ENCODE measurements at places on chromosomes 12 and 14. TPM values are rescaled to one million over a fixed set of nuclear protein-coding genes. Genes with fewer than 3 reads are reported as not detected.

DNA sequence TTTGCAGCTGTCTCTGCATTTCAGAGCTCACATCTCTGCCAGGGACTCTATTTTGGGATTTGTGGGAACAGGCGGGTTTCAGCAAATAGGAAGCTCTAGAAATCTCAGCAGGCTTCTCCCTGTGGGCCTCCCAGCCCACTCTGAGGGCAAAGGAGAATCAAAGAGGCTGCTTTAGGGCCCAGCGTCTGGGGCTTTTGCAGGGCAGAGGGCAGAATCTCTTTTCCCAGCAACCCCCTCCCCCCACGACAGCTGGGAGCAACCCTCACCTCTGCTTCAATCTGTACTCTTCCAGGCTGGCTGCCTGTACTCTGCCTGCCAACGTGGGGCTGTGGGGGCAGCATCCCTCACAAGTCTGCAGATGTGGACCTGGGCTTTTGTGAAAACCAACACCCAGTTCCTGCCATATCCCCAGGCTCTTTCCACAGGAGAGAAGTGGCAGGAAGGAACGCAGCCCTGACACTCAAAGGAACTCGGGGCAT lies 529.6 kb upstream of the TBX3 start:
- no peak for DNase-seq

GRCh38 chr12:108826101-108826806 lies 31.1 kb downstream of the SSH1 start:
- peak; percentile 90 for DNase-seq

DNA sequence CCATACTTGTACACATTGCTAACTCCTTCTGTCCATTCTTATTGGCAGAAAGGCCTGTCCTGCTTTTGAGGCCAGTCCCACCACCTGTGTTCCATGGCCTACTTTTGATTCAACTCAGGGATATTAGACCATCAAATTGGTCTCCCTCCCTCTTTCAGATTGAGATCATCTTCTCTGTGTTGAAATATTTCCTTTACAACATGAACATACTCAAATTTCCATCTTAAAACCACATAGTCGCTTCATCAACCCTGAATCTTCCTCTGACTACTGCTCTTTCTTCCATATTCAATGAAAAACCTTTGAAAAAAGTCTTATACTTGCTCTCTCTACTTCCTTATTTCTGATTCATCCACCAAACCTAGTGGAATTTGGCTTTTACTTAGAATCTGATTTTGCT lies 34.9 kb downstream of the TRMT5 start:
- no peak for DNase-seq

GRCh38 chr14:61121355-61121787 lies 140.3 kb downstream of the SLC38A6 start:
- no peak for DNase-seq

GRCh38 chr12:49920241-49920914 lies 16.7 kb upstream of the FAIM2 start:
- no peak for DNase-seq

DNA sequence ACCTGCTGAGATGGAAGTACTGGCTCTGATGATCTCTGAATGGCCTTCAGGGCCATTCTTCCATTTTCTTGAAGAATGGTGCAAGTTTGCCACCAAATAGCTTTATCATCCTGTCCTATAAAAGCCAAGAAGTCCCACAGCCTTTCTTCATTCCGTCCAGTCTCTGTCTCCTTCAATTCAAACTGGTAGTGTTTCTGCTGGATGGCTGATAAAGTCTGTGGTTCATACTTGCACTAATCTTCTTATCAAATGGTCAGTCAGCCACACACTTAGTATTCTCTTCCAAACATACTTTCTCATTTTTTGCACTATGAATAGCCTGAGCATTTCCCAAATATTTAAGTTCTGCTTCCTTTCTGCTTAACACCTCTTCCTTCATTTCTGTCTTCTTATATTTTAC lies 39.4 kb upstream of the BEGAIN start:
- DNase-seq: no peak

DNA sequence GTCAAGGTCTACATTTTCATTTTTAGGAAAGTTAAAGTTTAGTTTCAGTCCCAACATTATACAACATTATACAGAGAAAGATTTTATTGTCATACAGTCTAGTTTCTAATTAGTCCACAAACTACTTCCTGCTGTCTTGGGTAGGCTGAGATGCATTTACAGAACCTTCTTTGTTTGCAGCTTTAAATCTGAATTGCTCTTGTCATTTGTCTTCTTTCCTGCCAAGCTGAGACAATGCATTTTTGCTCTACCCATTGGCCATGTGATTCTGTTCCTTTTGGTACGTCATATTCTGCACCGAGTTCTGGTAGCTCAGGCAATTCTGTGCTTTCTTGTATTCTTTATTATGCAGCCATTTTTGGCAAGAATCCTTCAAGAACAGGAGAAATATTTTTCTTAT lies 228.5 kb downstream of the ATP23 start:
- DNase-seq: no peak

GRCh38 chr12:53101266-53101665 lies 2.0 kb upstream of the SOAT2 start:
- no peak for DNase-seq

- no peak for DNase-seq
These were observed 45.7 kb downstream of the PRKAB1 start for GRCh38 chr12:119713551-119714031.

DNA sequence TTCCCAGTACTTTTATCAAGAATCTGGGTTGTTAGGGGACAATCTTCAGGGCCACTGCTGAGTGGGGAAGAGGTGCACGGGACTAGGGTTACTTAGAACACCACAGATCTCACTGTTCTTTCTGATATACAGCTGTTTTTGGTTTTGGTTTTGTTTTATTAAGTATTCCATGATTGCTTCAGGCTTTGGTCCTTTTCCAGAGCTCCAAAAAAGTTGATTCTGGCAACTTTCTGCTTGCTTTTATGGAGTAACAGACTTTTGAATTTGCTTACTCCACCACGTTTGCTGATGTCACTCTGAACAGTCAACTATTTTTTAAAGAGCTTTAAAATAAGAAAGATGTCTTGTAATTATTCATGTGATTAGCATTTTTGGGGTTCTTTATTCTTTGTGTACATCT lies 368.1 kb upstream of the FOXG1 start:
- no peak for DNase-seq

DNA sequence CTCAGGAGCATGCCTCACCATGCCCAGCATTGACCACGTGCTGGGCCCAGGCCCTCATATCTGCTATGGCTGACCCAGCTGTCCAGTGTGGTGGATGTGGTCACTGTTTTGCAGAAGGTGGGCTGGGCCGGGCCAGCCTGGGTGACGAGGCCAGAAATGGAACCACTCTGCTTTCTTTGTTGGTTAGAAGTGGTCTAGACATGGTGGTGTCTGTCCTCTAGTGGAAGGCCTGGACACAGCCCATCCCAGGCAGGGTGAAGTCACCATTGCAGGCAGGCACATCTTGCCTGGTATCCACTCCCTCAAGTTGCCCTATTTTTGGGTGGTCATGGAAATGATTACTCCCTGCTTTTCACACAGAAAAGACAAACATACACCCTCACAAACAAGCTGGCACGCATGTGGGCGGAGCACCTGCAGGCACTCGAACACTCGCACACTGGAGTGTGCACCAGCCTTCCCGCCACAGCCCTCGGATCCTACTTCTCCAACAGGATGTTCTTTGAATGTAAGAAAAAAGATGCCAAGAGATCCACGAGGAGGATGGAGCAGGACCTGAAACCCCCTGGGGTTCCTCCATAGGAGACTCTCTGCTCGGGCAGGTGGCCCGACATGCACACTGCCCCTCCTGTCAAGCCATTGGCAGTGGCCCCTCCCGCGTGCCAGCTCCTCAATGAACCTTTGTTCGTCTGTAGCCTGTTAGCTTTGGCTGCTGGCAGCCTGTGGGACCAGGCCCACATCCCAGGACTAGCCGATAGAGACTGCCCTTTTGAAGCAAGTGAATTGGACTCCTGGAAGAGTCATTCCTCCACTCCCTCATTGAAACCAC lies 38.4 kb downstream of the MLXIP start:
- DNase-seq: no peak

- peak; percentile 45 for DNase-seq
These were observed 108.8 kb downstream of the KITLG start for GRCh38 chr12:88471331-88472045.

DNA sequence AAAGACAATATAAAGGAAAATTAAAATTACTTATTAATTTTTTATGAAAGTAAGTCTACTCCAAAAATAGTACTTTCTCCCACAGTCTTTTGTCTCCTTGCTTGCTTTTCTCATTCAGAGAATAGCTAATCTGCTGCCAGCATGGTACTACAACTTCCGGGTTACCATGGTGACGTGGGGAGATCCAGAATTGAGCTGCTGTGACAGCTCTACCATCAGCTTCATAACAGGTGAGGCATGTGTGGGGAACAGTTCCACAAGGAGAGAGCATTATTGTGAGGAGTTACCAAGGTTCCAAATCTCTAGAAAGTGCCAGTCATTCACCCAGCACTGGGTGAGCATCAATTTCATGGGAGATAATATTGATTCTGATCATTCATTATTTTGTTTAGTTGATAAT lies 197.8 kb downstream of the PTPRO start:
- DNase-seq: no peak

GRCh38 chr14:60348211-60348610 lies 99.2 kb downstream of the PPM1A start:
- DNase-seq: no peak

- DNase-seq: no peak
These were observed 14.9 kb downstream of the AKAP6 start for GRCh38 chr14:32343926-32344430.

DNA sequence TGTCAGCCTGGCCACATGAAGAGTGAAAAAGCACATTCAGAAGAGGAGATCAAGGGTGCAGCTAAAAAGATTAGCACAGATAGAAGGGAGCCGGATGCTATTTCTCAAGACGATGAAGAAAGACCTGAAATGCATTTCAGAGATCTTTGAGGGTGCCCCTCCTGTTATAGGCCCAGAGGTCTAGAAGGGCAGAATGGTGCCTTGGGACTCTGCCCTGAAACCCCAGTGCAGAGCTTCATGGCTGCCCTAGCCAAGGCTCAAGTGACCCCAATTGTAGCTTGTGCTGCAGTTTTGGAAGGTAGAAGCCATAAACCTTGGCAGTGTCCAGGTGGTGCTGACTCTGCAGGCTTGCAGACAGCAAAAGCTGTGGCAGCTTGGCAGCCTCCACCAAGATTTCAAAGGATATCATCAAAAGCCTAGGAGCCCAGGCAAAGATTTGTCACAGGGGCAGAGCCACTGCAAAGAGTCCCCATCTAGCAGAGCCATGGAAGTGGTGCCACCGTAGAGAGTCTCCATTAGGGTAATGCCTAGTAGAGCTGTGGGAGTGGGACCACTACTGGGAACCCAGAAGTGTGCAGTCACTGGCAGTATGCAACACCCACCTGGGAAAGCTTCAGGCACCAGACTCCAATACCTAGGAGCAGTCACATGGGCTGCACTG lies 6.4 kb downstream of the LACRT start:
- DNase-seq: no peak

GRCh38 chr14:30669594-30669993 lies 47.5 kb downstream of the SCFD1 start:
- no peak for DNase-seq

DNA sequence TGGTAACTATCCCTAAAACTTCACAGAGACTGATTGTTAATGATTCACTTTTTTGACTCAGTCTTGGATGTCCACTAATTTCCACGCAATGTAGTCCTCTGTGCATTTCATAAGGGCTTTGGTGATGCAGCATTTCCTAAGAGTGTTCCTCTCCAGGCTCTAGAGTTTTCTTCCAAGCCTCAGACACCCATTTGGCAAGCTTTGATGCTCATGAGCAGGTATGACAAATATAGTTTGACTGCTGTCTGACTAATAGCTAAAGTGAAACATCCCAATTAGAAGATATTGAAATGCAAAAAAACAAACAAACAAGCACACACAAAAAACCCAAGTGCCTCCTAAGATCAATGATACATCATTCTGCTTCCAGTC lies 1.5 kb upstream of the VAMP1 start:
- DNase-seq: peak; percentile 65

DNA sequence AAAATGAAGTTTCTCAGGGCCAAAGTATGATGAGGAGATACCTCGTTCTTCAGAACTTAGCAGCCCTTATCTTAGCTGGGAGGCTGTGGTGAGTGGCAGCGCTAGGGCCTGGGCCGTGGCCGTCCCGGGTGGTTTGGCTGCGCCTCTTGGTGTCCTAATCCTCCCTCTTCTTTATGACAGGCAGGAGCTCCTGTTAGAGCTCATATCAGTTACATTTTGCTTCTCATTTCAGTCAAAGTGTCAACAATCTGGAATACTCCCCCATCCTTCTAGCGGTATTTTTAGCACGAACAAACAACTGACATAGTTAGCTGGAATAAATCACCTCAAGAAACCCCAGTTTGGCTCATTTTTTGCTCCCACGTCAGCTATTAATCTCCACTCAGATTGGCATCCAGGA lies 188.8 kb downstream of the TTC7B start:
- no peak for DNase-seq

- DNase-seq: no peak
These were observed 117.3 kb downstream of the BTG1 start for GRCh38 chr12:92028441-92028709.

- peak; percentile 35 for DNase-seq
These were observed 275.6 kb downstream of the AACS start for GRCh38 chr12:125340791-125341190.

DNA sequence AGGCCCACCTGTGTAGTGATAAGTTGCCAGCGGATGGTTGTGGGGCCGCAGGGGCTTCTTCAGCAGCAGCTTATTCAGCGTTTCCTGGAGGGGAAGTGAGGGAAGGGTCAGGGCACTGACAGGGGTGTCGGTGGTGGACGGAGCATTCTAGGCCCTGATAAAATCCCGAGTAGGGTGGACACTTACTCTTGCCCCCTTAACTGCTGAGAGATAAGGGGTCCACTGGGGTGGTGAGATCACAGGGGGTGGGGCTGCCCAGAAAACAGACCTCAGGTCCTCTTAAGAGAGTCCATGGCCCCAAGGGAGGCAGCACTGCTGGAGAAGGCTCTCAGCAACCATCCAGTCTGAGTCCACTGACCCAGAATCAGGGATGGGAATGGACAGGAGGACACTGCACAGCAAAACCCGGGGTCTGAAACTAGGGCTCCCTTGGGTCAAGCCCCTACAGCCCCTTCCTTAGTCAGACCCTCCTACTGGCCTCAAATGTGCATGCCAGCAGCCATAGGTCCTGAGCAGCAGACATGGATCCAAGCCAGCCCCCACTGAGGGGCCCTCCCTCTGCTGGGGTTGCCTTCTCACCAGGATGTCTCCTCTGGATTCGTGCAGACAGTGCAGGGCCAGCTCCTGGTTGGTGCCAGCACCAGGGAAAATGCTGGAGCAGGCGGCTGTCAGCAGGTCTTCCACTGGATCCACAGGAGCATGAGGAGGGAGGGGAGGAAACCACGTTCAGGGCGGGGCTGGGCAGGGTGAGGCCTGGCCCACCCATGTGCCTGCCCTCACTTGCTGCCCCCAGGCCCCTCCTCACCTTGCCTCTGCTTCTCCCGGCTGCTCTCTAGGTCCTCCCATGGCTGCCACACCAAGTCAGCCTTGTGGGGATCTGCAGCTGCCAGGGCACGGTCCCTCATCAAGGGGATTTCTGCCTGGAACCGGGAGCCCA lies 12.1 kb upstream of the PNMA1 start:
- no peak for DNase-seq

Gene FAM186B
- not detected for total RNA-seq

Gene FSCB
- total RNA-seq: not detected

Gene HOXC12
- not detected for total RNA-seq

Gene LMNTD1
- 0.26 TPM for total RNA-seq

Gene ACRBP
- total RNA-seq: not detected

Gene ARID2
- 15.0 TPM for total RNA-seq

Gene TRHDE
- 63.0 TPM for total RNA-seq

Gene ACSS3
- 0.97 TPM for total RNA-seq

Gene KIF26A
- not detected for total RNA-seq

Measured in HFFc6 (cell line).